GDM1 (cell line): ENCODE measurements at places on chromosomes 3 and 15.

- DNase-seq = no peak
These were observed 451 bp downstream of the CCR5AS start for GRCh38 chr3:46406443-46406787.

DNA sequence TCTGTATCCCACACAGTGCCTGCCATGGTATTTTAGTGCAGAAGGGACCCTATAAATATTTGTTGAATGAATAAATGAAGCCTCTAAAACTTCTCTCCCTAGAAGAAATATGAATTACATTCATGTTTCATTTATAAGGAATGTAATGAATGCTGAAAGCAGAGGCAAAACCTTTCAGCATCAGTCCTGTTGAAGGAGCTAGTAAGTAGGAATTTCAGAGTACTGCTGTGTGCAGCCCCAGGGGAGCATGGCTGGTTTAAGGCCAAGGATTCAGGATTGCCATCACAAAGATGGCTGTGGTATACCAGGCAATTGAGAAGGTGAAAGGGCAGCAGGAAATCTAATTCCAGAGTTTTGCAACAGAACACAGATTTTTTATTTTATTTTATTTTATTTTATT is 1131.4 kb downstream of the IGSF11 start:
- no peak for DNase-seq

DNA sequence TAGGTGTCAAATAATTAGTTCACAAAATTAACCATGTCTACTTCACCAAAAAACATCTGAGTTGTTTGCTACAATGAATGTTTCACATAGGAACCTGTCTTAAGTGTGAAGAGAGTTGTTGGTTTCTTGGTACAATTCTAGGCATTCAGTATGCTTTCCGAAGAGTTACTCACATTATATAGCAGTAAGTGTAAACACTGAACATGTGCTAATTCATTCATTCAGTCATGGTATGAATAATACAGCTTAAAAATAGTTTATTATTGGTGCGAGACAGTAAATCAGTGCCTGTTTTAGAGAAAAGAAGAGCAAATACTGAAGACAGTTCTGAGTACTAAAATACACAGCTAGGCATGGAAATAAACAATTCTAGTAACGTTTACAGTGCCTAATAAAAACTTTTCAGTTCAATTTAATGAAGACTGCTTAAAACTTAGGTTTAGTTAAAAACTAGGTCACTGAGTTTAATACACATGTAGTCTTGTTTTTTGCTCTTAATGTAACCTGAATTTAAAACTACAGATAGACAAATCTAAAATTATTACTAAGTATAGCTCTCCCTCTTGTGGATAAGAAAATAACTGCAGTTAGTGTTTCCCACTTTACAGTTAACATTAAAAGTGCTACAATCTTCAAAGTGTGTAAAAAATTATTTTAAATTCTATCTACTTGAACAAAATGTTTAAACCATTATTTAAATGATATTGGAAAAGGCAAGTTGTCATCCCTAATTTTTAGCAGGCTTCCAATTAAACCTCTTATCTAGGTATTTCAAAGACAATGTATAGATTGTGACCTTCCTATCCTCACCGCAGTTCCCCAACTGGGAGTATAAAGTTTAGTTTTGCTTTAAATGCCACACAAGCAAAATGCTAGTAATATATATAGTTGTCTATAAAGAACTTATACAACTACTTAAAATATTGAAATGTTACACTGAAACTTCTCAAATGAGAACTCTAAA is 20.1 kb upstream of the ZCWPW2 start:
- no peak for DNase-seq

DNA sequence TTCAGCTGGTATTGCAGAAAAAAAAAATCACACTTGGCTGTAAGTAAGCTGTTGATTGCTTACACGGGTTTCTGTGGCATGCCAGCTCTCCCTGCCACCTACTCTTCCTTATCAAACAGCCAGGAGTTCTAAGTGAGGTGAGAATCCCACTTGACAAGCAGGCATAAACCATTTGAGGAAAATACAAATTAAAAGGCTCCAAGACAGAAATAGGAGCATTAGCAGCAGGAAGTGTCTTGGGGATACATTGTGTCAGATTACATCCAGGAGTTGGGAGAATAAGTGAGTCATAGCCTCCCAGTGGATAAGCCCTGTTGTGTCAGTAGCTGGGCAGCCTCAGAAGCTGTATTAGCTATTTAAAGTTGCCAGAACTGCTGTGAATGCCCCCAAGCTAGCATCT is 256.0 kb downstream of the CNTN4 start:
- DNase-seq = no peak

DNA sequence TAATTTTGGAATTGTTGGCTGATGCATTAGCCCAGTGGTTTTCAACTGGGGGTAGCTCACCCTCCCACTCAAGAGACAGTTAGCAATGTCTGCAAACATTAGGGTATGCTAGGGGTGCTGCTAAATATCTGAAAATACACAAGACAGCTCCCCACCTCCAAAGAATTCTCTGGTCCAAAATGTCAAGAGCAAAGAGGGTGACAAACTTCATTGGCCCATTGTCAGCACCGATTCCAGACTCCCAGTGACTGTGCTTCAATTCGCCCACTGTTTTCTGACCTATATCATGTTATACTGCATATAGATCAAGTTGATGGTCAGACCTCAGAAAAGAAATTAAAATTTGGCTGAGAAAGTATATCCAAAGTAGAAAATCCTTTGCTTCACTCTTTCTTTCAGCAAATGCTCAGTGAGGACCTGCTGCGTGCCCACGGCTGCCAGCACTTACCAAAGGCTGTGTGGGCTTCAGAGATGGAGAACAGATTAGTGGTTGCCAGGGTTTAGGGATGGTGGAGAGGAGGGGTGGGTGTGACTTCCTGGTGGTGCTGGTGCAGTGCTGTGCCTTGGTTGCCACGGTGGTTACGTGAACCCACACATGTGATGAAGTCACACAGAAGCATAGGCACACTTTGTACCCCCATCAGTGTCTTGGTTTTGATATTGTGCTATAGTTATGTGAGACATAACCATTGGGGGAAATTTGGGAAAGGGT is 204.0 kb downstream of the PLCL2 start:
- DNase-seq = no peak

DNA sequence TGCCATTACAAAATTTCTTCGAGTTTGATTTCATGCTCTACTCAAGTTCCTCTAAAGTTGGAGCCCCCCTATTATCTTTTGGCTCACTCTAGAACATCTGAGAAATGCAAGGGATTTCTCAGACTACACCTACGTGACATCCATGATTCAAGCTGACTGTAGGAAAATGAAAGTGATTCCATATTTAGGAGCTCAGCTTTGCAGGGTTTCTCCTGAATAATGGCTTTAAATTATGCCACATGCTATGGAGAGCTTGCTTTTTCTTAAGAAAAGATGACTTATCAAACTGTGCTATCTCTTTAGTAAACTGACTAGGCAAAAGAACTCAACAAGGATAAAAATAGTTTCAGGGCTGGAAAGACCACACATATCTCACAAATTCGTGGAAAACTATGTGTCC is 292.1 kb downstream of the LSAMP start:
- DNase-seq = no peak

DNA sequence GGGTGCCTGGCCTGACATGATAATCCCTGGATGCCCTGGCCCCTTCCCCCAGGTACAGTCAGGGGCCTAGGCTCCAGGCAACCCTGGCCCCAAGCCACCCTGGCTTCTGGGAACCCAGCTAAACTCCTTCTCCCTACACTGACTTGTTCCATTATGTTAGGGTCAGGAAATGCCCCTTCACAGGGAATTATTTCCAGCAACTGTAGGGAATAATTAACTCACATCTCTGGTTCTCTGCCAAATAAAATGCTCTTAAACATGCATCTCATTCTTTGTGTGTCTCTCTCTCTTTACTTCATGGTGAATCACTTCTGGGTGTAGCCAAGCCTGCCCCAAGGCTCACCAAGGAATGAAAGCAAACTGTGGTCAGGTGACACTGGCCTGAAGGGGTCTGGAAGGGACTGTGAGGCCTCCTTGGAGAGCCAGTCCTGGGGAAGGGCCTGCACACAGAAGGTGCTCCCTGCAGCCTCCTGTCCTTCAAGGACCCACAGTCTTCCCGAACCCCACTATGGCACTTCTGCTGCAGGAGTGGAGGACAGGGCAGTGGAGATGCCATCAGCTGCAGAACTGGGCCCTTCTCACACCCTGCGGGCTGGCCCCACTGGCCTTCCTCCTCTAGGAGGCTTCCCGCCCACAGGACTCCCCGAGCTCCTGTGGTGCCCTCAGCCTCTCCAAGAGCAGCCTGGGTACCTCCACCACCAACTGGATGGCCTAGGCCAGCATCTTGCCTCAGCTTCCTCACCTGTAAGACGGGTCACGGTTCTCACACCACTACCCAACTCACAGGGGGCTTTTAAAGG is 17.6 kb downstream of the TKT start:
- DNase-seq = no peak

DNA sequence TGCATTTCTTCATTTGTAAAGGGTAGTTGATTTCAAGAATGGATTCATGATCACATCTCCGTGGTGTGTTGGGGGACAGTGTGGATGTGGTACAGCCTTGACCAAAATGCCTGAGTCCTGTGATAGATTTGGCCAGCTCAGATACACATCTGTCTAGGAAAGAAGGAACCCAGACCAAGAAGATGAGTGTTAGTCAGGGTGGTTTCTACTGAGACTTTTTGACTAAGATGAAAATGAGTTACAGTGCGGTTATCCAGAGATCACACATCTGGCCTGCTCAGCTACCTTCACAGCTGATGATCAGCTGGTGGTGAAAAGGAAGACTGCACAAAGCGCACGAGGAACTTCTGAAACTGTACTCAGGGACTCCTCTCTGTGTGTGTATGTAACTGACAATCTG is 68.0 kb downstream of the FNDC3B start:
- DNase-seq = no peak

- no peak for DNase-seq
These were observed 250.9 kb upstream of the CFAP20DC start for GRCh38 chr3:59300733-59301132.

DNA sequence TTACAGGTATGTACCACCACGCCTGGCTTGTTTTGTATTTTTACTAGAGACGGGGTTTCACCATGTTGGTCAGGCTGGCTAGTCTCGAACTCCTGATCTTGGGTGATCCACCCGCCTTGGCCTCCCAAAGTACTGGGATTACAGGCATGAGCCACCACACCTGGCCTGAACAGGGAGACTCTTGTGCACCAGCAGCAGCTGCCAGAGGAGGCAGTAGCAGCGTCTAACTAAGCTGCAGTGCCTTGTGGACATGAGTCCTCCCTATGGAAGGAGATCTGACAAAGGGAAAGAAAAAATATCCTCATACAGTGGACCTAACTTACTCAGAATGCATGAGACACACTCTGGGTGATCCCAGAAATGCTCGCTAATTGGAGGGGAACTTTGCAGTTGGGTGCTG is 36.8 kb upstream of the NEO1 start:
- no peak for DNase-seq

DNA sequence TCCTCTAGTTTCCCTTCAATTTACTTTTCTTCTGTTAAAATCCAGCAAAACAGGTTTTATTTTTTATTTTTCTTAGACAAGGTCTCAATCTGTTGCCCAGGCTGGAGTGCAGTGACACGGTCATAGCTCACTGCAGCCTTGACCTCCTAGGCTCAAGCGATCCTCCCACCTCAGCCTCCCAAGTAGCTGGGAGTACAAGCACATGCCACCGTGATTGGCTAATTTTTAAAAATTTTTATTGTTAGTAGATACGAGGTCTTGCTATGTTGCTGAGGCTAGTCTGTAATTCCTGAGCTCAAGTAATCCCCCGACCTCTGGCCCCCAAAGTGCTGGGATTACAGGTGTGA is 41.6 kb downstream of the ILDR1 start:
- DNase-seq = no peak

- DNase-seq = no peak
These were observed 453.8 kb upstream of the KCNMB2 start for GRCh38 chr3:178082326-178082906.

GRCh38 chr3:115814778-115815380 is 191.6 kb downstream of the GAP43 start:
- peak; percentile 15 for DNase-seq

GRCh38 chr3:105137911-105138310 is 228.8 kb upstream of the ALCAM start:
- DNase-seq = no peak

GRCh38 chr3:118808723-118809122 is 225.9 kb downstream of the IGSF11 start:
- no peak for DNase-seq

DNA sequence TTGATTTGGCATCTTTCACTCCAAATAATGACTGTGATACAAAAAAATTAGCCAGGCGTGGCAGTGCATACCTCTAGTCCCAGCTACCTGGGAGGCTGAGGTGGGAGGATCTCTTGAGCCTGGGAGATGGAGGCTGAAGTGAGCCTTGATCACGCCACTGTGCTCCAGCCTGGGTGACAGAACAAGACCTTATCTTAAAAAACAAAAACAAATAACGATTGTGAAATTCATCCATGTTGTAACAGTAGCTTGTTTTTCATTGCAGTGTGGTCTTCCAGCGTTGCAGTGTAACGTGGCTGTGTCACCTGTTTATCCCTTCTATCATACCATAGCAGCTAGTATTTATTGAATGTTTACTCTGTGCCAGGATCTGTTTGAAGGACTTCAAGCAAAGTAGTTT is 120.9 kb downstream of the ITPR1 start:
- no peak for DNase-seq

GRCh38 chr15:82044373-82045178 is 1.2 kb downstream of the MEX3B start:
- peak; percentile 80 for DNase-seq

- no peak for DNase-seq
These were observed 196.2 kb upstream of the CFAP20DC start for GRCh38 chr3:59245859-59246501.

DNA sequence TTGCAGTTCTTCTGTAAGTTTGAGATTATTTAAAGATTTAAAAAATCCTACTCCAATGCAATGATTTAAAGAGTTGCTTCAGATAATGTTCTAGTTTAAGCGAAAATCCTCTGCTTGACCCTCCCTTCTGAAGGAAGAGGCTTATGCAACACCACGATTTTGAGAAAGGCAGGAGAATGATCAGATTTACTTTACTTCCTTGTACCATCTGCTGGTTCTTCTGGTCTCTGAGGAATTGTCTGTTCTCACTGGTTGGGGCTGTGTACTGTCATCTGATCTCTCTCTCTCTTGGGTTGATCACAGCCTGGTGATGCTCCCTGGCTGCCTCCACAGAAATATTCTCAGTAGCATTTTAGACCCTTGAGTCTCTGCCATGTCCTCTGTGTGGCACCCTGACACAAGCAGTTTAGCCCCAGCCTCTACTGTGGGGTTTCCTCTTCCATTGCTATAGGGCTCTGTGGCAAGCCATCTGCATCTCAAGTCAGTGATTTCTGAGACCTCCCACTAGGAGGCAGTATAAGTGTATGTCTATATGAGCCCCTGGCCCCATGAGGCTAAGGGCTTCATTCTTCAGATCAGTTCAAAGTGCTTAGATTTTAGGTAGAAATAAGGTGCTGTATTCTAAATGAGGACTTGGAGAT is 50.8 kb upstream of the PLAAT1 start:
- DNase-seq = peak; percentile 35
